Activated naive CD4-positive, alpha-beta T cell treated with anti-CD3 and anti-CD28 coated beads, Interleukin-2, amount 50 U/mL, for 72 hours (primary cell): ENCODE measurements at places on chromosomes 7 and 10. TPM values are rescaled to one million over a fixed set of nuclear protein-coding genes. Genes with fewer than 3 reads are reported as not detected.

- no peak for DNase-seq
Measured at GRCh38 chr7:2114052-2114451, 118.7 kb downstream of the MAD1L1 start.

- no peak for DNase-seq
Measured at GRCh38 chr10:77531441-77532001, 106.1 kb downstream of the KCNMA1 start.

DNA sequence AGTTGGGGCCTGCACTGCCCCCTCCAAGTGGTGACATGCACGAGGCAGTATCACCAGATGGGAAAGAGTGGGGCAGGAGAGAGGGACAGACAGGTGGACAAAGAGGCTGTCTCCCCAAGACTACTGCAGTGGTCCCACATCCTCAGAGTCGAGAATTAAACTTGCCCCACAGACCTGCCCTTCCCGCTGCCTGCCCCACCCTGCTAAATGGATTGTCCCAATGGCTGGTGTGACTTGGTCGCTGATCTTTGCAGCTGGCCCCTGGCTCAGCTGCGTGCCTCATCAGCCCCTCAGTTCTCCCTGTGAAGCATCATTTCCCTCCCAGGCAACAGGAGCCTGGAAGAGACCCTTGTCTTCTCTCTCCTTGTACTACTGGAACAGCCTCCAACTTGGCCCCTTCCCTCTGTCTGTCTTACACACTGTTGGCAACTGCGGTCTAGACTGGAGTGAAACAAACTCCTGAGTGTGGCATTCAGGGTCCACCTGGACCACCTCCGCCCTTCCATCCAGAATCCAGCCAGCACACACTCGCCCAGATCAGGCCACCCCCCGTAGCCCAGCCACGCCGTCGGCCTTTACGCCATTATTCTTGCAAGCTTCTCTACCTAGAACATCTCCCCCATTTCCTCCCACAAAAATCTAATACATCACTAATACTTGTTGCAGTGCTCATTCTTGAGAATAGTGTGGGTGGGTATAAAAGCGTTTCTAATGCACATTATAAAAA is 275.1 kb downstream of the CELF2 start:
- no peak for DNase-seq

DNA sequence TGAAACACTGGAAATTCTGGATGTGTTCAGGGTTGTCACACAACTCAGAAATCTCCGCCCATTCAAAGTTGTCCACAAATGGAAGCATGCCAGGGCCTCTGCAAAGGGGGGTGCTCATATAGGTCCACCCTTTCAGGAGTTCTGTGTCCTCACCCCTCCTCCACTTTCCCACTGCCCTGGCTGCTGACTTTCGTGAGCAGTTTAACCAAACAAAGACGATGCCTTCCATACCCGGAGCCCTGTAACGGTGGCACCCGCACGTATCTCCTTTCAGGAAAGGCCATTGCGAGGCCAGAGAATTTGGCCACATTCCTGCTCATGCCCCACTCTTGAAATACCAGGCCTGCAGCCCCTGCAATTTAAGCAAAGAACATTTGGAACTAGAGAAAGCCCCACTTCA is 1.4 kb downstream of the CPXM2 start:
- no peak for DNase-seq

- DNase-seq = no peak
Measured at GRCh38 chr10:88245974-88246511, 337.1 kb downstream of the RNLS start.

DNA sequence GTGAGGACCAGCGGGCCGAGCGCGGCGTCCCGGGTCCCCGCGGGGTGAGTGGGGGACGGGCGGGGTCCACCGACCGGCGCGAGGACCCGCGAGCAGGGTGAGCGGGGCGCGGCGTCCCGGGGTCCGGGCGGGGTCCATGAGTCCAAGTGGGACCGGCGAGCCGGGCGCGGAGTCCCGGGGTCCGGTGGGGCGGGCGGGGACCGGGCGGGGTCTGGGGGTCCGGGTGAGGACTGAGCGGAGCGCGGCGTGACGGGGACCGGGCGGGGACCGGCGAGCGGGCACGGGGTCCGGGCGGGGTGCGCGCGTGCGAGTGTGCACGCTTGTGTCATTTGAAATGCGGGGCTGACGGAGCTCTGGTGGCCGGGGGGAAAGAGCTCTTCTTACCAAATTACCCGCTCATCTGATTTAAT is 765 bp downstream of the CELF2 start:
- DNase-seq = no peak

TMEM213 gene
- 0.18 TPM for total RNA-seq

FEZF1 gene
- not detected for total RNA-seq
